ENCODE measurements at places on chromosomes 7 and 10.

DNA sequence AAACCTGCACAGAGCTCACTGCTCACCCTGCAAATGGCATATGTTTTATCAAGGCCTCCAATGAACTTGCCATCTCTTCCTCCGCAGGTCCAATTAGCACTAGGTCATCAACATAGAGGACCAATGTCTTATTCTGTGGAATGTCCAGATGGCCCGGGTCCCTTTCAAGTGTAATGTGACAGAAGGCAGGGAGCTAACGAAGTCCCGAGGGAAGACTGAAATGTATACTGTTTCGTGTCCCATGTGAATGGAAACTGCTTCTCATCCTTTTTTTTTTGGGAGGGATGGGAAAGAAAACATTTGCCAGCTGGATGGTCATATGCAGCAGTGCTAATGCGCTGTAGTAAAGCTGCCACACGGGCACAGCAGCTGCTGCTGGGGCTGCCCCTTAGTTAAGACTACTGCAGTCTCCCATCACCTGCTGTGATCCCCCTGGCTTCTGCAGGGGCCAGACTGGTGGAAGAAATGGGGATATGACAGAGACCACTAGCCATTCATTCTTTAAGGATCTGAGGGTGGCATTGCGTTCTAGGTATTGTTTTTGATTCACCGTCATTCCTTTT is 61.7 kb upstream of the CCNY start:
- DNase-seq = no peak

DNA sequence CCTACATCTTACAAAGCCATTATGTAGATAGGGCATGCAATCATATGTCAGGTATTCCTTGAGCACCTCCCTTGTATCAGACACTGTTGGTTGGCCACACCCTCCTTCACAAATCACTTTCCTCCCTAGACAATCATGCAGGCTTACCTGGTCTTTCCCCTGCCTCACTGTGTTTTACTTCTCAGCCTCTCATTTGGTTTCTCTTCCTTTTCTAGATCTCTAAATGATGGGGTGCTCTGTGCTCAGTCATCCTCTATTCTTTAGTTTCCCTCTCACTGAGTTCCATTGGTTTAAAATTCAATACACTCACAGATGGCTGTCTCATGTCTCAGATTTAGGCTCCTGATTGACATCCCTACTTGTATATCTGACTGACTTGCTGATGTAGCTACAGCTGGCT is 31.4 kb downstream of the ANK3 start:
- DNase-seq = no peak

DNA sequence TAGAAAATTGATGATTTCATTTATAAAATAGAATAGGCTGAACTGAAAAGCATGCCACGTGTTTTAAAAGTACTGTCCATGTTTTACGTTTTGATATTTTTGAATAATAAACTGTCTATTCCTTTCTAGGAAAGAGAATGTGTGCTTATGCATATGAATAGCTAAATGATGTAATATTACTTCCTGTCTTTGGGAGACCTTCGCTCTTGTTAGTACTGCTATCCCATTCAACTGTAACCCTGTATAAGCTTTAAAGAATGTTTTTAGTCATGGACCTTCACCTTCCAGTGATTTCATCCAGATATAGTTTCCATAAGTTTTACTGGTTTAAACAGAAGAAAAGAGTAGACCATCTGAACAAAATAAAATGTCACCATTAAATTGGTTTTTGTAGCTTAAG is 274.4 kb upstream of the SEMA3A start:
- no peak for DNase-seq

GRCh38 chr7:36100634-36101033 is 52.4 kb upstream of the EEPD1 start:
- no peak for DNase-seq

DNA sequence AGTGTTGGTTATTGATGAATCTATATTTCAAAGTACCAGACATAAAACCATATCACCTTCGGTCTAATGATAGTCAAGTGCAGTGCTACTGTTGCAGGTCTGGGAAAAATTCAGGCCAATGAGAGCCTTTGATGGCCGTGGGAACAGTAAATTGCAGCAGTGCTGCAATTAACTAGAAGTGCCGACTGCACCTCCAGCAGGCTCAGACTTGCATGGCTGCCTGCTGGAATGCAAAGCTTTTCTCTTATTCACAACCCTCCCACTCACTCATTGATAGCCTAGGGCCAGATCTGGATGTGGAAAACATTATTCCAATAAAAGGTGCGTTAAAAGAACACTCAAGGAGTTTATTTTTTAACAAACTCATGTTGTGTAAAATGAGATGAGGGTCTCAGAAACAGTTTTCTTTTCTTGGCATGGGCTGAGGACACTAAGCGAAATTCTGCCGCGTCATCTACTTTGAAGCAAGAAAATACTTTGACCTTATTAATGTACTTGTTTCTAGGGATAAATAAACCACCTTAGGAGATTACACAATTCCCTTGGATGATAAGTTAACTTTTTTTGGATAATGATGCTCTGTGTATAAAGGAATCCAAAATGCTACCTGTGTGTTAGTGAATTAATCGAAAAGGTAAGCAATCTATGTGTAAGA is 17.1 kb downstream of the PLXDC2 start:
- no peak for DNase-seq

DNA sequence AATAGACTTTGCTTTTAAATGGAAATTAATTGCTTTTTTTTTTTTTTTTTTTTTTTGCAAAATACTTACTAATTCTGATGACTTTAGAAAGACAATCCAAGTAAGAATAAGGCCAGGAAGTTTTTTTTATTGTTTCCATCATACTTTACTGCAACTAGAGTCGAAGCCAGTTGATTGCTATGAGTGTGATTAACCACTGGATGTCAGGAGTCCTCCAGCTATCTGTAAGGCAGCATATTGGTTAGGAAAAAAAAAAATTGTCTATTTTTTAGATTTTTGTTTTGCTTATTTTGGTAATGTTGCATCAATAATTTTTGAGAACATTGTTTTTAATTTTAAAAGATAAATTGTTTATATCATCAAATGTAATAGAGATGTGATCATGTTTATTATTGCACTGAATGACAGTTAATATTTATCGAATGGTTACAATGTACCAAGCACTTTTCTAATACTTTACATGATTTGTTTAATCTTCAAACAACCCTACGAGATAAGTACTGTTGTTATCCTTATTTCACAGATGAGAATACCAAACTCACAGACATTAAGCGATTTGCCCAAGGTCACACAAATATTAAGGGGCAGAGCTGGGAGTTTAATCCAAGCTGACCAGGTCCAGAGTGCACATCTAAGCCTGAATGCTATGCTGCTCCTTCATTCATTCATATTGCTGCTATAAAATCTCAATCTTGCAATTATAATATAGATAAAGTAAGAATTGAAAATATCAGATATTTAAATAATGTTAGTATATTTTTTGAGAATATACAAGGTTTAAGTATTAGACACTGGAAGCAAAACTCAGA is 19.9 kb upstream of the LMOD2 start:
- DNase-seq = no peak

DNA sequence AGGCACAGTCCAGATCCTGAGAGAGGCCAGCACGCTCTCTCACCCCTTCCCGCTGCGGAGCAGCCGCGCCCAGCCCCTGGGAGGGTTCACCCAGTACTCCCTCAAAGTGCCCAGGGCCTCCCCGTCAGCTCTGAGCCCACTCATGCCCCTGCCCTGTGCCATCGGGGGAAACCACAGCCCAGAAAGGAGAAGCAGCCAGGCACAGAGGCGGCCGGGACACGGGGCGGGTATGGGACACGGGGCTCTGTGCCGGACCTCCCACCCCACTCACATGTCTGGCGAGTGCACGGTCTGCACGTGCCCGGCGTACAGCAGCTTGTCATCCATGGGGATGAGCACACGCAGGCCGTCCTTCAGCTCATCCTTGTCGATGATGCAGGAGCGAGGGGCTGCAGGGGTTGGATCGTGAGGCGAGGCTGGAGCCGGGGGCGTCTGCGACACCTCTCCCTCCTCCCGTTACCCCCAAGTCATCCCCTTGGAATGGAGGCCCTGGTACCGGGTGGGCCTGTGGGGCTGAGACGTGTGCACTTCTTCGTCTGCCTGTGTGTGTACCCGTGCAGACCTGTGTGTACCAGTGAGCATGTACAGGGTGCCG is 38.2 kb downstream of the SLC29A4 start:
- no peak for DNase-seq

Measured in stimulated activated CD8-positive, alpha-beta memory T cell treated with anti-CD3 and anti-CD28 coated beads, Interleukin-4, amount 100 ng/mL, for 1 hour (primary cell).